ENCODE measurements at places on chromosomes 5 and 9.

- DNase-seq: no peak
Observed at GRCh38 chr9:129394886-129395279, 216.8 kb upstream of the IER5L start.

- DNase-seq: no peak
Observed at GRCh38 chr9:109417585-109418544, 80.2 kb downstream of the PTPN3 start.

GRCh38 chr9:75000835-75001234, 27.3 kb downstream of the CARNMT1 start:
- no peak for DNase-seq

DNA sequence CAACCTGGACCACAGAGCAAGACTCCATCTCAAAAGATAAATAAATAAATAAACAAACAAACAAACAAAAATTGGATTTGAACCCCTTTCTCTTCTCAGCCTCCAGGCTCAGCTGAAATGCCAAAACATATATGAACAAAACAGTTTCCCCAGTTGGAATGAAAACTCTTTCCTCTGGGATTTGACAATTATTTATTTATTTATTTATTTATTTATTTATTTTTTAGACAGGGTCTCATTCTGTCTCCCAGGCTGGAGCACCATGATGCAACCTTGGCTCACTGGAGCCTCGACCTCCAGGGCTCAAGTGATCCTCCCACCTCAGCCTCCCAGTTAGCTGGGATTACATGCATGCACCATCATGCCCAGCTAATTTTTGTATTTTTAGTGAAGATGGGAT, 6.0 kb upstream of the STXBP1 start:
- no peak for DNase-seq

DNA sequence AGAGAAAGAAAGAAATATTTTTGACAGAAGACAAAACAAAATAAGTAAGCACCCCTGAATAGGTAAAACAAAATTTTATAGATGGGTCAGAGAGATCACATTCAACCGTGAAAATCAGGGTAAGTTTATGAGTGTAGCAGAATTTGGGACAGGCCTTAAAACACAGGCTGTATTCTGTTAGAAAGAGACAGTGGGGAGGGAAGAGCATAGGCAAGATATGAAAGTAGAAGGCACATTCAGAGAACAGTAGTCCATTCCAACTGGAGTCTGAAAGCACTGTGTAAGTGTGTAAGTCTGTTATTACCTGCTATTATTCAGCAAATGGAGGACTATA, 38.6 kb downstream of the MRPS27 start:
- DNase-seq: no peak

GRCh38 chr9:124852829-124853531, at the start of gene WDR38:
TSS of gene WDR38 (plus strand) at chr9:124853460. CDS start at chr9:124853532, 72 bp downstream.
- peak; percentile 70 for DNase-seq

DNA sequence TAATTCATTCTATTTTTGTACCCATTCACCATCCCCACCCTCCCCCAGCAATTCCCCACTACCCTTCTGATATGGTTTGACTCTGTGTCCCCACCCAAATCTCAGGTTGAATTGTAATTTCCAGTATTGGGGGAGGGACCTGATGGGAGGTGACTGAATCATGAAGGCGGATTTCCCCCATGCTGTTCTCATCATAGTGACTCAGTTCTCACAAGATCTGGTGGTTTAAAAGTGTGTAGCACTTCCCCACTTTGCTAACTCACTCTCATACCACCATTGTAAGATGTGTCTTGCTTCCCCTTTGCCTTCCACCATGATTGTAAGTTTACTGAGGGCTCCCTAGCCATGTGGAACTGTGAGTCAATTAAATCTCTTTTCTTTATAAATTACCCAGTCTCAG, 25.9 kb upstream of the TESK1 start:
- DNase-seq: no peak

DNA sequence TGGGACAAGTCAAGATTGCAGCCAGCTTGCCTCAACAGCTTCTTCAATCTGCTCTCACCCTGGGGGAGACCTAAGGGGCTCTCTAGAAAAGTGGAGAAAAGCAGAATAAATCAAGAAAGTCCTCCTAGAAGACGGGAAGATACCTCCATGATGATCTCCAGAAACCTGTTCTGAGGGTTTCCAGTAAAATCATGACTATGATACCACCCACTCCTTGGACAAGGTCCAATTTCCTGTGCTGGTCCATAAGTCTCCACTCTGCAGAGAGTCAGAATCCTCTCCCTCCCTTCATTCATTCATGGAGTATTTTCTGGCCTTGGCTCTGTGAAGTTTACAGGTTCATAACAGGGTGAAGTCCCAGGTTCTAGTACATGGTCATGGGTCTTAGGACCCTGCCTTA, 168.6 kb downstream of the SLC12A2 start:
- no peak for DNase-seq

DNA sequence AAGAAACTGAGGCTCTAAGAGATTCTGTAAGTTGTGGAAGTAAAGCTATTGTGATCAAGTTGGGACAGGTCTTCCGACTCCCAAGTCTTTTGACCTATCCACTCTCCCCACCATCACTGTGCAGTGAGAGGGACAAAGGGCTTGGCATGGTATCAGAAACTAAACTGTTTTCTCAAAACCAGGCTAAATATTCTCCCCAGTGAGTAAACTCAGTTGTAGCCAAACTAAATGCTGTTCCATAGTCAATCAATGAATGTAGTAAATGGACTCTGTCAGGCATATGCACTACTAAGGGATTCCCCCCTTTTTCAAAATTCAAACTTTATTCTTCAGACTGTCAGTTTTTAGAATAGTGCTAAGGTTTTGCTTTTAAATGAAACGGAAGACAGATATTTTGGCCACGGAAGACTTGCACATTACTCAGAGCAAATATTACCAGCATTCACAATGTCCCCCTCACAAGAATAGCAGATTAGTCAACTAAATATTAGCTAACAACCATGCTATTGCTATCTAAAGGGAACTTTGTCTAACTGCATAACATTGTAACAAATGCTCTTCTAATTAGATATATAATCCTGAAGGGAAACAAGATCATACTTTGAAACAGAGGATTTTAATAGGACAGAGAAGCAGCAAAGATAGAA, 7.1 kb downstream of the PRKAA1 start:
- DNase-seq: no peak

DNA sequence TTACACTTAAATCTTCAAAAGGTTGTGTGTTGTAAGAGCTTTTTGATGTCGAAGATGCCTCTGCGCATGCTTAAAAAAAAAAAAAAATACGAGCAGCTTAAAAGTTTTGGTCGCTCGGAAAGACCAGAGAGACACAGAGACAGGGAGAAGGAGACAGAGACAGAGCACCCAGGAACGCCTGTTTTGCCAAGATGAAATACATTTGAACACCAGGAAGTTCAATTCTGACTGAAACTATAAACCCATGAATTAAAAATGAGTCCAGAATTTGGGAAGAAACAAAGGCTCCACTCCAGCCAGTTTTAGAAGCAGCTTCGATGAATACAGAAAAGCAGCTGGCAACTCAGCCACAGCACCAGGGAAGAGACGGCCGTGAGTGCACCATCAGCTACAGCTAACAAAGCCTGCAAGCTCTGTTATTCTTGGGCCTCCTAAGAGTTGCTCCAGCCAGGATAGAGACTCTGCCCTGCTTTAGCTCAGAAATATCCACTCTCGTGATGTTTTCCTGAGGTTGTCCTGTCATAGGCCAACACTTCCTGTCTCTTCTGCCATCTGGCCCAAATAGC, 2.5 kb upstream of the ZNF474 start:
- DNase-seq: no peak

DNA sequence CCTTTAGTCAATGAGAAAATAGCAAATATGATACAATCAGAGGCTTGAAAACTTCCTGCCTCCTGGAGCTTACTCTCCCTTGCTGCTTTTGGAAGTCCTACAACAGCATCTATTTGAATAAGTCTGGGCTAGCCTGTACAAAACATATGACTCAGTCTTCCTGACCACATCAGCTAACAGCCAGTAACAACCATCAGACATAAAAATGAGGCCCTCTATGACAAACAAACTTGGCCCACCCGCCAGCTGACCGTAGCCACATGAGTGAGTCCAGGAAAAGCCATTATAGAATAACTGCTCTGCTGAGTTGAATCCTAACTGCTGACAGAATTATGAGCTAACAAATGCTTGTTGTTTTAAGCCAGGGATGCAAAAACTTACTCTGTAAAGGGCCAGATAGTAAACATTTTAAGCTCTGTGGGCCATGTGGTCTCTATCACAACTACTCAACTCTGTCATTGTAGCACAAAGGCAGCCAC, 347.6 kb downstream of the PTPRD start:
- no peak for DNase-seq

- no peak for DNase-seq
Observed at GRCh38 chr9:71663216-71663615, 105.1 kb downstream of the CEMIP2 start.

GRCh38 chr5:677131-678101, 15.7 kb downstream of the TPPP start:
- DNase-seq: no peak

- DNase-seq: no peak
Observed at GRCh38 chr9:8020186-8020585, 220.6 kb upstream of the DMAC1 start.

DNA sequence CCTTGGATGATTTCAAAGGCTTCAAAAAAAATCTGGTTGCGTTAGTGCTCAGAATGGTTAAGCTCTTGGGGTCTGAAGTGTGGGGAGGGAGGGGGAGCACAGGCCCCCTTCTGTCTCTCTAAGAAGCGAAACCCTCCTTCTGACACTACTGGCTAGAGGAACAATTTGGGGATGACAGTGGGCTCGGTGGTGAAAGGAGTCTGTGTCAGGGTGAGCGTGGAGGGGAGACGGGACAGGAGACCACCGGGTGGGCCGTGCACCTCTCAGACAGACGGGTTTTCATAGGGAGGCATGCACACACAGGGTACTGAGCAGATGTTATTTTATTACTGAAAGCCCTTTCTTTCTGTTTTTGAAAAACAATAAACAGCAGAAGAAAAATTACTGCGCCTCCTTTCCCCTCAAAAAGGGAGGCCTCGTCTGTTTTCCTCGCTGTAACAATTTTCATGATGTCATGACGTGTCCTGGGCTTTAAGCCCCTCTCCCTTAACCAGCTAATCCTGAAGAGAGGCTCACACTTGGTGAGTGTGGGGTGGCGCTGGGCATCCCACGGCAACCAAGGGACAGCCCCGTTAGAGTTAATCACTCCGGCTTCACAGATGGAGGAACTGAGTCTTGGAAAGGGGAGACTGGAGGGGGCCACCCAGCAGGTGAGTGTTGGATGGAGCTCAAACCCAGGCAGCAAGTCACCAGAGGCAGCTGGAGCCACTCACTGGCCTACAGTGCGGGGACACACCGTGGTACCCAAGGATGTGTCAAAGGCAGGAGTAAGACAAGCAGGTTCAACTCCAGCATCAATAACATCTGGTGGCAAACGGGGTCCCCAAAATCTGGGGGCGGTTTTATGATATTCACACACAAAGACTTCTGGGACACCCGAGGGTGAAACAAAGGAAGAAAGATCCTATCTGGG, 53.4 kb downstream of the PTCH1 start:
- no peak for DNase-seq

DNA sequence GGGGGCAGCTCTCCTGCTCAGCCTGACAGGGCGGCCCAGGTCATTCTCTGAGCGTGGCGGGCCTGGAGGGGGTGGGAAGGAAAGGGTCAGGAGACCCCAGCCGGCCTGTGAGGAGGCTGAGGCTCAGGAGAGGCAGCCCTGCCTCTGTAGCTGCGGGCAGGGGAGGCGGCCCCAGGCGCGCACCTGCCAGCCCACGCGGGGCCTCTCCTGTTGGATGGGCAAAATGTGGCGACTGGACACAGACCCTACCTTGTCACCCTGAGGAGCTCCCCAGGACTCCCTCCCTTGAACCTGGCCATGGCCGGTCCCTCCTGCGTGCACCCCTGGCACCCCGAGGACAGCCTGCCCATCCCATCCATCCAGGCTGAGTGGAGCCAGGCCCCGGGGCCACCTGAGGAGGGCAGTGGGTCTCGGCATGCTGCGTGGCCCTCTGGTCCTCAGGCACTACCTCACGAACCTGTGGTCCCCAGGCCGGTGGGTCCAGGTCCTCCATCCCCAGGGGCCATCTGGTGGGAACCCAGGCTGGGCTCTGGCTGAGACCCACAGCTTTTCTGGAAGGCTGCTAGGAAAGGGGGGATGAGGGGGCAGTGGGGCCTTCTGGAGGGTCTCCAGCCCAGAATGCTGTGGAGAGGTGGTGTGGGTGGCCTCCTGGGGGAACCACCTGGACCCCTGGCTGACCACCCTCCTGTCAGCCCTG, 15.1 kb upstream of the NRARP start:
- DNase-seq: no peak

DNA sequence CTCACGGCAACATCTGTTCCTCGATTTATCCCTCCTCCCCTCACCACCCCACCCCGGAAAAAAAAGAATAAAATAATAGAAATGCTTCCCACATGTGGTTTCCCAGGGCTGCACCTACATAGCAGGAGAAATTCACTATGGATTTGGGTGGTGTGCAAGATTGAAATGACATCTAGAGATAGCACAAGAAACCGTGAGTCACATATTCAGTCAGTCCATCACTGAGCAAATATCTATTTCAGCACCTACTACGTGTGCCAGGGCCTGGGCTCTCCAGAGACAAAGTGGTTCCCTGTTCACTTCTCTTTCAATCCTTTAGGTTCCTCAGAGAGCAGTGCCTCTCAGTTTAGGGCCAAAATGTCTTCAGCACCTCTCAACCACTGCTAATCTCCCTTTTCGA, 45.0 kb upstream of the TTC1 start:
- no peak for DNase-seq

GRCh38 chr5:105619725-105620124, 2051.0 kb downstream of the EFNA5 start:
- DNase-seq: no peak

GRCh38 chr5:172245046-172245445, 38.5 kb downstream of the UBTD2 start:
- DNase-seq: no peak

- DNase-seq: no peak
Observed at GRCh38 chr5:116176121-116176520, 91.3 kb downstream of the COMMD10 start.

- no peak for DNase-seq
Observed at GRCh38 chr9:6921315-6921714, 163.5 kb downstream of the KDM4C start.

DNA sequence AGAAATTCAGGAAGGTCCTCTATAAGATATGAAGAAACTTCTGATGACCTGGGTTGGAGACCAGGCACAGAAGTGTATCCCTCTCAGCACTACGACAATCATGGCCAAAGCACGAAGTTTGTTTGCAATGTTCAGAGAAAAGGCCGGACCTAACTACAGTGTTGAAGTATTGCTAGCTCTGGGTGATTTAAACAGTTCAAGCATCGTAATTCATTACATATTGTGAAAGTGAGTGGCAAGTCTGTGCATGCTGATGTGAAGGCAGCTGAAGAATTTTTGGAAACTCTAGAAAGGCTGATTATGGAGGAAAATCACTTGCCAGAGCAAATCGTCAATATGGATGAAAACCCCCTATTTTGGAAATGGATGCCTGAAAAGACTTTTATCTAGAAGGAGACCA, 67.2 kb upstream of the PANK3 start:
- no peak for DNase-seq

- DNase-seq: no peak
Observed at GRCh38 chr9:82127465-82127864, 138.9 kb downstream of the SPATA31D1 start.

GRCh38 chr9:97808972-97809371, 44.1 kb upstream of the FOXE1 start:
- no peak for DNase-seq

- DNase-seq: no peak
Observed at GRCh38 chr5:174849426-174849825, 125.0 kb downstream of the MSX2 start.

Measured in activated gamma-delta T cell treated with Interleukin-2 at 50 U/mL for 16 hours (primary cell).